Activated T-cell treated with anti-CD3 and anti-CD28 coated beads, Interleukin-2, amount 50 U/mL, for 48 hours (primary cell): ENCODE measurements at places on chromosomes 11 and 22.

GRCh38 chr11:117371453-117371852 is 43.8 kb downstream of the CEP164 start:
- DNase-seq: no peak

GRCh38 chr11:115897707-115898106 is 393.5 kb upstream of the CADM1 start:
- no peak for DNase-seq

- no peak for DNase-seq
Measured at GRCh38 chr11:35354644-35355043, 64.7 kb downstream of the SLC1A2 start.

- no peak for DNase-seq
Measured at GRCh38 chr11:123682696-123683410, 28.4 kb upstream of the SCN3B start.

- no peak for DNase-seq
Measured at GRCh38 chr22:21718499-21718898, 17.1 kb downstream of the YPEL1 start.

- no peak for DNase-seq
Measured at GRCh38 chr11:129223701-129224149, 31.6 kb upstream of the ARHGAP32 start.

- DNase-seq: no peak
Measured at GRCh38 chr11:67523556-67524479, 572 bp upstream of the CABP2 start.

GRCh38 chr11:64710418-64711137 is 12.4 kb downstream of the NRXN2 start:
- DNase-seq: no peak

GRCh38 chr11:16678466-16679116 is 59.9 kb upstream of the C11orf58 start:
- no peak for DNase-seq

GRCh38 chr11:9615031-9615451 is 41.6 kb downstream of the WEE1 start:
- no peak for DNase-seq

GRCh38 chr22:35460688-35461087 is 60.7 kb downstream of the MCM5 start:
- DNase-seq: no peak
